Calu3 (cell line): ENCODE measurements at places on chromosomes 7 and 10.

DNA sequence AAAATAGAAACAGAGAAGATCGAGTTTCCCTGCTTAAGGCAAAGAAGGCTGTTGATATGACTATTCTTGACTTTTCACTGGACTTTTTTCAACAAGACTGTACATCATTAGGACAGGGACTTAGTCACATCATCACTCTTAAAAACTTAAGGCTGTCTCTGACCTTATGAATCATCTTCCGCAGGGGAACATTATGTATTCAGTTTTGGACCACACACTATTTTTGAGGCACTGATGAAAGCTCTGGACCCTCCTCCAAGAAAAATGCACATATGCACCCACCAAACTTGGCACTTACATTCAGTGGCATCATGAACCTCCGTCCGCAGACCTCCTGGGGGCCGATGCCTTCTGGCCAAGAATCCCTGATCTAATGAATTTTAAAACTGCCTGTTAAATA is 96.4 kb downstream of the CALD1 start:
- DNase-seq = no peak

GRCh38 chr10:81021428-81022129 is 483.9 kb downstream of the SH2D4B start:
- no peak for DNase-seq

- DNase-seq = no peak
Measured at GRCh38 chr7:29815181-29816105, 9.1 kb downstream of the WIPF3 start.

GRCh38 chr7:52233248-52233647 is 802.2 kb upstream of the POM121L12 start:
- no peak for DNase-seq

- DNase-seq = no peak
Measured at GRCh38 chr7:81501220-81501619, 268.6 kb downstream of the HGF start.

DNA sequence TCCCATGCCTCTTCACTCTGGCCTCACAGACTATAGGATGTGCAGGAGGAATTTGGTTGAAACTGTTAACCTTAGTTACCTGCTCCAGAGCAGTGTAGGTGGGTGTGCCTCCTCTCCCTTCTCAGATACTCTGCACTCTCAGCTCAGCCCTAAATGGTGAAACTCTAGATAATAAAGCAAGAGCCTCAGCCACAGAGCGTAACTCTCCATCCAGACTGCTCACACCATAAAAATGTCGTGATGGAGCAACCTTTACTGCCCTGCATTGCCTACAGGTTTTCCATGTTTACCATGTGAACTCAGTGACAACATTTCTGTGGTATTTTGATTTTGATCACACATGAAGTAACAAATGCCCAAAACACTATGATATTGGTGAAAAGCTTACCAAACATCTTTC is 227.7 kb downstream of the CREB5 start:
- no peak for DNase-seq

- no peak for DNase-seq
Measured at GRCh38 chr7:112386619-112387018, 63.6 kb upstream of the IFRD1 start.

GRCh38 chr10:45438466-45439090 is 64.6 kb downstream of the ALOX5 start:
- DNase-seq = no peak

- no peak for DNase-seq
Measured at GRCh38 chr10:90587081-90587491, 270.8 kb downstream of the HTR7 start.

- DNase-seq = no peak
Measured at GRCh38 chr10:131179361-131179760, 132.2 kb downstream of the TCERG1L start.

DNA sequence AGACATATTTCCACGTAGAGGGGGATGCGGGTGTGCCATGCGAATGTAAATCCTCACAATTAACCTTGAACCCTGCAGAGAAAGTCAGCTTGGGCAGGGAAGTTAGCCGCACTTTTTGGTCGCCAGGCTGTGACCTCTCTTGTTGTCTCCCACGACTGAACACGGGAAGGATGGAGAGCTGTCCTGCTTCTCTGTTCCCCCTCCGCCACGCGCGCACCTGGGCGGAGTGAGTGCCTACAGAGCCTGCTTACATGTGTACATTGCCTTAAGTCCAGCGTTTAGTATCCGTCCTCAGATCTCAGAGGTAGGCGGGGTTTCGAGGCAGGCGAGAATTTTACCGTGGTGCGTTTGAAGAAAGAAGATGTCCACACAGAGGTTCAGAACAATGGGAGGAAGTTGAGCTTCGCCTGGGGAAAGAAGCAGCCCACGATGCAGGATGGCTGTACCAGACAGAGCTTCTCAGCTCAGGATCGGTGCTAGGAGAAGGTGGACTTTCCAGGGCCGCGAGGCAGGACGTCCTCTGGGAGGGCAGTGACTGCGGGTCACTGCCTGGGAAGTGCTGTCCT is 482 bp upstream of the ERCC6 start:
- peak; percentile 36 for DNase-seq

DNA sequence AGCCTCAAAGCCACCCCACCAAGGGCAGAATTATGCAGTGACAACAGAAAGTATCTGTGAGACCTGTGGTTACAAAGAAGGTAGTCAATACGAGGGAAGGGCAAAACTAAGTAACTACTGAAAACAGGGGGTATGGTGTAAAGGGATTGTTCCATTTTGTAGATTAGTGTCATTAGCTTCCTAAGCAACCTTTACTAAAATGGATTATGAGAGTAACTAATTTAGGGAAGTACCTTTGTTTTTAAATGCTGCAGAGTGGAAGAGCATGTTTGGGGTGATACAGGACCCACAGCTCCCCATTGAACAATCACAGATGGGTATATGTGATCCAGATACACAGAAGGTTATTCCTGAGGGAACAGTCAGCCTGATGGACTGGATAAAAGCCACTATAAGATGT is 51.3 kb upstream of the TAC1 start:
- DNase-seq = no peak

DNA sequence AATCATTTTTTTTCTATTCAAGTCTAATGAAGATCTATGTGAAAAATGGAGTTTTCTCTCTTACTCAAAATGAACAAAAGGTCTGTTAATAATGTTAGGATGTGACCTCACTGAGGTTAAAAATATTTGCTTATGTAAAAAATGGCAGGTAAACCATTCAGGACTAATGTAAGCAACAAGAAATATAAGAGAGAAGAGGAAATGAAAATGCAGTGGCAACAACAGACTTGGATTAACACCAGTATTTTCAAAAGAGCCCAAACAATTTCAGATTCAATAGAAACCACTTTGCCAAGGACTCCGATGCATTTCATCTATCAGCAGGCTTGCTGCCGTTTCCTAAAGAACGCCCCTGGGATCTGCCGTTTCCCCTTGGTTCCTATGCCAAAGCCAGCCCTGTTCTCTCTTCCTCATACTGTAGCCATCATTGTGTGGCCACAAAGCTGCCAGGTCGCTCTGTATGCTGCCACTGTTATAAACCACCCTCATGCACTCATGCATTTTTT is 66.4 kb downstream of the MTURN start:
- DNase-seq = no peak

- DNase-seq = no peak
Measured at GRCh38 chr7:31372231-31372959, 31.9 kb upstream of the NEUROD6 start.

DNA sequence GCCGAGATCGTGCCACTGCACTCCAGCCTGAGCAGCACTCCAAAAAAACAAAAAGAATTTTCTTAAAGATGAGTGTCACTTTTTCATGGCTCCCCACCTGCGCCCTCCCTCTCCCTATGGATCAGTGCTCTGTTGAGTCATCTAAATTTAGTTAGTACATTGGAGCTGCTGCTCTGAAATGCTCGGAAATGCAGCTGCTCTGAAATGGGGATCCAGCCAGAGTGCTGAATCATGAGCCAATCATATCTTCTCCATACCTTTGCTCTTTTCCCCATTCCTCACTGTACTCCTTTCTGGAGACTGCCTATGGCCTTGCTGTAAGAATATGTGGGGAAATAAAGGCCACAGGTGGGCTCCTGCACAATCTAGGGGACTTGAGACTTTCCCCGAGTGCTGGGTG is 188.8 kb downstream of the ZNF438 start:
- DNase-seq = no peak

DNA sequence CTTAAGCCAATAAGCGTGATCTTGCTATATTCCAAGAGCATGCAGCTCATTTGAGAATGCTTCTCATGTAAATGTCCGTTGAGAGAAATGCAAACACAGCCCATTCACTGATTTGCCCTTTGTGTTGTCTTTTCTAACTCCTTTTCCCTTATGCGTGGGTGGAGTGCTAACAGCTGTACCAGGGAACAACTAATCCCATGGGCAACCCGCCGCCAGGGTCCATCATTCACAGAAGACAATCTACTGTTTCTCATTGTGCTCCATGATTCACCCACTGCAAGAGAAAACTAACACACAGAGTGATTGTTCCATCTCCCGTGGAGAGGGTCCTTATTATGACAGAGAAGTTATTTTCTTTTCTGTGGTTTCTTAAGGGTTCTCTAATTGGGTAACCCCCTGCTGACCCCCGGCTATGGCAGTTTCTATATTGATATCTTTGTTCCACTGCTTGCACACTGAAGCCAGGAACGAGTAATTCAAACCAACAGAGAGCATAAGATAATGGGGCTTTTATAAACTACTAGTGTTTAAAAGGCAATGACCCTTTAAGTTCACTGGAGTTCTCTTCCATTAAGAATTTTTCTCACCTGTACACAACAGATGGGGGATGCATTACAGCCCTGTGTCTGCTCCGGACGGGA is 298.7 kb downstream of the BAMBI start:
- DNase-seq = peak; percentile 25

DNA sequence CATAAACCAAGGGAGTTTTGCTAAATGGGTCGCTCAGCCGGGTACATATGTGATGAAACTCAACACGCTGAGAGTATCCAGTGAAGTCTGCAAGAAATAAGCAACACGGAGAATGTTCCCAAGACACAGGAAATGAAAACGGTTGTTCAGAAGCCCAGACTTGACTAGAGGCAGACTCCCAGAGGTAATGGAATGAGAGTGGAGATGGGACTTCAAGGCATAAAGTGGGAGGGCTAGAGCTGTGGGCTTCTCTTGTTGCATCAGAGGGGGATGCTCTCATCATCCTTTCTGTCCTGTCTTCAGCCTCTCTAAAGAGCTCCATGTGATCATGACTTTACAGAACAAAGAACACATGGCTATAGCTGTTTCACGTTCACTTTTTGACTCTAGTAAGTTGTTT is 88.3 kb downstream of the BAMBI start:
- no peak for DNase-seq

- DNase-seq = no peak
Measured at GRCh38 chr10:132548106-132548823, 10.7 kb downstream of the INPP5A start.

- peak; percentile 65 for DNase-seq
Measured at GRCh38 chr7:11786186-11786585, 45.8 kb downstream of the THSD7A start.

- no peak for DNase-seq
Measured at GRCh38 chr7:156004265-156005201, 192.3 kb upstream of the SHH start.

- DNase-seq = no peak
Measured at GRCh38 chr10:74502963-74503608, 323.3 kb upstream of the KAT6B start.

GRCh38 chr10:43078986-43079273 is 2.1 kb downstream of the RET start:
- DNase-seq = peak; percentile 60

- DNase-seq = no peak
Measured at GRCh38 chr7:151758622-151759540, 118.0 kb downstream of the PRKAG2 start.

- no peak for DNase-seq
Measured at GRCh38 chr10:59135275-59135674, 41.2 kb upstream of the PHYHIPL start.

DNA sequence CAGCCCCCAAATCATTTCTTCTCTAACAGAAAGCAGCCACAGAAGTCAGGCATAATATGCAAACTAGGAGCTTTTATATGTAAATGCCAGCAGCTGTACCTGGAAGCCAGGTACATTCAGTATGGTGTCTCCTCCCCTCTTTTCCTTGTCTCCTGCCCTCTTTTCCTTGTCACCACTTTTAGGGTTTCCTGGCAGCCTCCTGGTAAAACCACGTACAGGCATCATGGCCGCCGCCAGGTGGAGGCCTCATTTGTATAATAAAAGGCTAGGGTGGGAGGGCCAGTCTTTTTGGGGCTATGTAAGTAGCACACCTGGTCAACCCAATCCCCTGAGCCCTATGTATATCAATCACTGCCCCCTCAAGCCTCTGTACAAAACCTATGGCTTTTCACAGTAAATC is 28.7 kb downstream of the PDZD8 start:
- no peak for DNase-seq

DNA sequence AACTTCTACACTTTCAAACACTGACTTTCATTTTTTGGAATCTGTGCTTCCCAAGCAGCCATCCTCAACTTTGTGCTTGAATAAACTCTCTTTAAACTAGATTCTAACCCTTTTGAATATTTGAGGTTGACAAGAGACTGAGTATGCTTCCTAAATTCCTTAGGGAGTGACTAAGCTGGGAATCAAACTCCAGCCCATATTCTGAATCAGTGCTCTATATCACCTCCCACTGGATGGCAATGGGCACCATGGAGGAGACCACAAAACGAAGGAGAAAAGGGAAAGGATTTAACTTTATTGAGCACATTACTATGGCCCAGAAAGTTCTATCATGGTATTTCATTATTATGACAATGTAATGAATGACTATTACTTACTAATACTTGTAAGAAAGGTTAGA is 17.2 kb upstream of the SLC26A4 start:
- no peak for DNase-seq

GRCh38 chr7:128352153-128352537 is 8.4 kb upstream of the RBM28 start:
- no peak for DNase-seq

DNA sequence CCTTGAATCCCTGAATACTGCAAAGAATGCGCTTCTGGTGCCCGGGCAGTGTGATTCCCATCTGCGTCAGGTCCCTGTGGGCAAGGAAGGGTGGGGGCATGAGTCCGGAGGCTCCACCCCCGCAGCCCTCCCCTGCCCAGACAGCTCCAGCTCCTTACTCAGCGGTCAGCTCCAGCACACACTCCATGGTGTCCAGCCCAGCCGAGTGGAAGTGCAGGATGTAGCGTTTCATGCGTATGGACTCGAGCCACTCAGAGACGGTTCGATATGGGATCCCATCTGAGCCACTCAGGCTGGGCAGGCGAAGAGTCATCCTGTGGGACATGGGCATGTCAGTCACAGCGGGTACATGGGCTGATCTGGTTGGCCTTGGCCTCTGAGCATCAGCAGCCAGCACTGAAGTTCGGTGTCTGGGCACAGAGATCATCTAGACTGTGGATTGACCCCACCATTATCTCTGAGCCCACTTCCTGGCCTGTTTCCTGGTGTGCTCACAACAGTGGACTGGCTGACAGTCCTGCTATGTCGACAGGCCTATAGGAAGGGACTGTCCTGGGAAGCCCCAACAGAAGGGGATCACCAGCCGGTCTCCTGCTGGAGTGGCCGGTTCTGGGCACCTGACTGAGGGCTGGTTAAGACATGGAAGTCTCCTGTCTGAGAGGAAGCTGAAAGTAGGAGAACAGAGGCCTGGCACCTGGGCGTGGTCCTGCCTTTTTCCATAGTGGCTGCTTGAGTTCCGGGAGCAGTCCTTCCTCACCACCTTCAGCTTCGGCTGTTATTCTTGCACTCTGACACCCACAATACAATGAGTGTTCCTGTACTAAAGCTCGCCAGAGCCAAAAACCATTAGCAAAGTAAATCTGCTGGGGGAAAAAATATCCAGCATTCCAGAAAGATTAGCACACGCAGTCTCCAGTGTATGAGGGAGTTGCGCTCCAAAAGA is 10.6 kb downstream of the ZYX start:
- no peak for DNase-seq
